Prostate gland (tissue), 2 donors: ENCODE measurements at places on chromosomes 13 and 19.

- DNase-seq = no peak
These were observed 30.0 kb downstream of the MPHOSPH8 start for GRCh38 chr13:19663416-19663979.

- DNase-seq = no peak
These were observed 260.0 kb downstream of the FGF14 start for GRCh38 chr13:102141625-102142472.

GRCh38 chr13:78881751-78882150, 222.8 kb upstream of the OBI1 start:
- no peak for DNase-seq

GRCh38 chr19:45404557-45405434, at the start of gene PPP1R13L:
Gene PPP1R13L, minus strand, starts transcription at chr19:45405069. Its CDS starts 6,751 bp downstream, at chr19:45398318.
- peak; percentile 96 for DNase-seq

DNA sequence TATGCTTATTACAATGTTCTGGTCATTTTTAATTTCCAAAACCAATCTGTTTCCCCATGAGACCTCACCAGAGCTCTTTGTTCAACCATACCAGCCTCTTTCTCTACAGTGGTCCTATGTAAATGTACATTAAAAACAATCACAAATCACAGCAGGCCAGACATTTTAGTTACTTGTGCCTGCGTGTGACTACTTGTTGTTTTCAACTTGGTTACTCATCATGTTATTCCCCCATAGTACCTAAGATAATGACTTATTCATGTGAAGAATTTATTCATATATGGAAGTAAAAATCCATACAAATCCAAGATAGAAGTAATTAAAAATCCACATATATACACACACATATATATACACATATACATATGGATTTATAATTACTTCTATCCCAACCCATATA, 379.6 kb downstream of the SLITRK6 start:
- DNase-seq = no peak

GRCh38 chr13:29524176-29524575, 71.3 kb downstream of the SLC7A1 start:
- DNase-seq = no peak

DNA sequence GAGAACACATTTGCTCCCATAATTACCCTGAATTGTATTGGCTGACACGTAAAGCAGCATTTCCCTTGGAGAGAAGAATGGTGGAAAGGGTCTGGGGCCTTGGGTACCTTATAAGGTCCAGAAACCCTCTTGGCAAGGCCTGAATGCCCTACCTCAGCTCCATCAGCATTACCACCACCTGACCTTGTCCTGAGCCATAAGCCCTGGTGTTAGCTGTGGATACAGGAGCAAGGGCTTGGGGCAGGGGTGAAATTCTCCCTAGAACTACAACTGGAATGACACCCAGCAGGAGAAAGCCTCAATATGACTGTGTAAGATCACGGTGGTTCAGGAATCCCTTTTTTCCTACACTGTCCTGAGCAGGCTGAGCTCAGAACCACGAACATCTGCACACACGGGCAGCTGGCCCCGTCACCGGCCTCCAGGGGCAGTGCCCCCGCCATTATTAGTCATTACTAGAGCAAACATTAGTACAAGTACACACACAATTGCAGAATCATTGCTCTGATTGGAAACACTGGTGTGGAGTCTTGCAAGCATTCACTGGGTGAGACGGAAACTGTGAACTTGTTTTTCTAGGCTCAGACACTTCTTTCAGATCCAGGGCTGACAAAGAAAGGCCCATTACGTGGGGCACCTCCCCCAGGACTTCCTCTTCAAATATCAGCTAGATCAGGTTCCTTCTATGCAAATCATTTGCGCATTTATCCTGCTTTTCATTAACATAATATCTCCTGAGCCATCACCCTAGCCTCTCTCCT, 26.8 kb upstream of the MTIF3 start:
- DNase-seq = no peak

DNA sequence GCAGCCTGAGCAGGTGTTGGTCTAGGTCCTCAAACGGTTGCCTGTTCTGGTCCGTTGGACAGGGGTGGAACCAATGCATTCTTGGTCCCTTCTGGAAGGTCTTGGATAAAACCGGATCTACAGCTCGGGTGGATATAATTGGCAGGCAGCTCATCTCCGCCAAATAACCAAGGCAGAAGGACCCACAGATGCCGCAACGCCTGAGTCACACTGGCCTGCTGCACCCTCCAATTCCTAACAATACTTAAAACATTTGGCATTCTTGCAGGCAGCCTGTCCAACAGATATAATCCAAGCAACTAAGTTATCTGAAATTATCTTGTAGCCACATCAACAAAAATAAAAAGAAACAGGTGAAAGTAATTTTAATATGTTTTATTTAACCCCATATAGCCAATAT, 59.0 kb upstream of the FGF14 start:
- DNase-seq = no peak

DNA sequence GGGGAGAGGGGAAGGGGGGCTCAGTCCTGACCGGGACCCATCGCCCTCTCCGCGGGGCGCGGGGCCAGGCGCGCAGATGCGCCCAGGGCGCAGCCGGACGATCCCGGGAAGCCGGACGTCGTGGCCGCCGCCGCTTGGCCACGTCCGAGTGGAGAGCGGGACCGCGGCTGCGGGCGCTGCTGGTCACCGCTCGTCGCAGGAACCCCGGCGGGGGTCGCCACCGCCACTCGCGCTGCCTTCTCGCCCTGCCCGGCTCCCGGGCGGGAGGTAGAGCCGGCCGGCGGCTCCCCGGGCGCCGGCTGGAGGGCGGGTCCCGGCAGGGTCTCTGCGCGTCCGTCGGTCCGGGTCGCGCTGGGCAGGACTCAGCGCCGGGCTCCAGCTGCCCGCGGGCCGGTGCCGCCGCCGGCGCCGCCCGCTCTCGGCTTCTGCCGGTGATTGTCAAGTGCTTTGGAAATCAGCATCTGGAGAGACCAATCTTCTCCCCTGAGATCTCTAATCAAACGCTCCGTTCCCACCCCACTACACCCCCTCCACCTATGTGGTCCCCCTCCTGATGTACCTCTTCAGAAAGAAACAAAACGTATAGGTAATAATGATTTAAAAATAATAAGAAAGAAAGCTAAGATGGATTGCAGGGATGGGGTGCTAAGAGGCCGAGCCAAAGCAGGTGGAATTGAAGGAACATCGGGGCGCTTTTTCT, 464.4 kb downstream of the ITGBL1 start:
- no peak for DNase-seq

DNA sequence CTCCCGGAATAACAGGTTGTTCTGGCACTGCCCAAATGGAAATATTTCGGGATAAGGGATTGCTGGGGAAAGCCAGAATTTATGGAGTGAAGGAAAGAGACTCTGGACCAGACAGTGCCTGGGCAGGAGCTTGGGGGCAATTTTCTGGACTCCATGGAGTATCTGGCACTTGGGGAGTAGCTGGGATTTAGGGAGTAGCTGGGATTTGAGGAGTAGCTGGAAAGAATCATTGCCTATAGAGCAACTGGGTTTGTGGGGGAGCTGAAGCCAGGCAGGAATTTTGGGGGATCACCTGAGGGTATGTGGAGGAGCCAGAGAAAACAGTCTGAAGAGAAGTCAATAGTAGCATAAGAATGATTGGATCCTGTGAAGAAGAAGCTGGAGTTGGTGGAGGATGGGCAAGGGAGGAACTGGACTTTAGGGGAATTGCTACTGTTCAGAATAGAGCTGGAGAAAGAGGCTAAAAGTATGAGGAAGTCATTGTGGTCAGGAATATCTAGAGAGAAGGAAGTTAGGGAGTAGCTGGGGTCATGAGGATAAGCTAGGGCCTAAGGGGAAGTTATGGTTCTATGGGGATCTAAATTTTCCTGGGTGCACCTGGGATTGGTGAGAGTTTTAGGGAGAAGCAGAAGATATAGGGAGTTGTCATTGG, 14.8 kb downstream of the FSD1 start:
- no peak for DNase-seq

GRCh38 chr13:29520671-29521070, 74.8 kb downstream of the SLC7A1 start:
- DNase-seq = no peak

DNA sequence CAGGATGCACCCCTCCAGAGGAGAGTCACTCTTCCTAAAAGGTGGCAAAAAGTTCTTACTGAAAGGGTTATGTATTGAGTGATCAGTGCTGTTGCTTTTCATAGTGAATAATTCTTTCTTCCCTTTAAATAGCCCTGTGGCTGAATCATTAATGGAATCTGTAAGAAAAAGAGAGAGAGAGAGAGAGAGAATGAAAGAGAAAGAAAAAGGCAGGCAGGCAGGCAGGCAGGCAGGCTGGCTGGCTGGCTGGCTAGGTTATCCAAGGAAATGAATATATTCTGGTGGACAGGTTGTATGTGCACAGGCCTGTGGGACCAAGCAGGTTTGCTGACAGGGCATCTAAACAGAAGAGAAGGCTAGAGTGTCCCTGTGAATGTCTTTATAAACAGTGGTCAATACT, 100.5 kb downstream of the DLEU7 start:
- DNase-seq = no peak

DNA sequence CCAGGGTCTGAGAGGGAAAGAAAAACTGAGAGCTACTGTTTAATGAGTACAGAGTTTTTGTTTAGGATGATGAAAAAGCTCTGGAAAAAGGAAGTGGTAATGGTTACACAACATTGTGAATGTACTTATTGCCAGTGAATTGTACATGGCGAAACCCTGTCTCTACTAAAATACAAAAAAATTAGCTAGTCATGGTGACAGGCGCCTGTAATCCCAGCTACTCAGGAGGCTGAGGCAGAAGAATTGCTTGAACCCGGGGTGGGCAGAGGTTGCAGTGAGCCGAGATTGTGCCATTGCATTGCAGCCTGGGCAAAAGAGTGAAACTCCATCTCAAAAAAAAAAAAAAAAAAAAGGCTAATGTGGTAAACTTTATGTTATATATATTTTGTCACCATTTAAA, 96.3 kb downstream of the VWA8 start:
- no peak for DNase-seq

GRCh38 chr13:76732367-76732766, 153.8 kb downstream of the KCTD12 start:
- no peak for DNase-seq
